ENCODE measurements at places on chromosomes 3 and 15.

GRCh38 chr15:101647251-101647650 lies 4.9 kb downstream of the TM2D3 start:
- DNase-seq, result no peak

- no peak for DNase-seq
These were observed 76.2 kb upstream of the CMTM7 start for GRCh38 chr3:32315441-32315840.

DNA sequence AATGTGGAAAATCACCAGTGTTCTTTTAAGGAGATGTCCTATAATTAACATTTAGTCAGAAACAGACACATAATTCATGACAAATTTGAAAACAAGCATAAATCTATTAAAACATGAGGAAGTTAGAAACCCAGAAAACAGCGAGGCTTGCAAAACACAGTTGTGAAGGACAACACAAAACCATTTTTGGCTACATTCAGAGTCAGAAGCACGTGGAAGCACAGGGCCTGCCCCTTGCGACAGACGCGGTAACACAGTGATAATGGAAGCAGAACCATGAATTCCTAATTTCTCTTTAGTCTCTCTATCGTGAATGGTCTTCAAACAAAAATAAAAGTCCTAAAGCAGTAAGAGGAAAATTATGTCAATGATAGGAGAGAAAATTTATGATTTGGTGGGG lies 12.2 kb downstream of the NCEH1 start:
- DNase-seq, result no peak

GRCh38 chr3:14284694-14285547 lies 106.3 kb downstream of the LSM3 start:
- no peak for DNase-seq

DNA sequence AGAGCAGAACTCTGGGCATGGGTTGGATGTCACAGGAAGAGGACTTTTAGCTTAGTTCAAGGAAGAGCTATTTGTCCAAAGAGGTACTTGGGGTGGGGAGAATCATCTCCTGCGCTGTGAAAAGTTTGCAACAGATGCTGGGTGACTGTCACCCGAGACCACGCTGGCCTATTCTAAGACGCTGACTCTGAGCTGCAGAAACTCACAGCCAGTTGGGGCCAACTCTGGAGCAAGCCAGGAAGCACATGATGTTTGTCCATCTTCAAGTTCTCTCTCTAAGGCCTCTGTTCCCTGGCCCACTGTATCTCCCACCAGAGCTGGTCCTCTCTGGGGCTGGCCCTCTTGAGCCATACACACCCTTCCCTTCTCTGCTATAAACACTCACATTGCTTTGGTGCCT lies 17.9 kb upstream of the CDCP1 start:
- no peak for DNase-seq

DNA sequence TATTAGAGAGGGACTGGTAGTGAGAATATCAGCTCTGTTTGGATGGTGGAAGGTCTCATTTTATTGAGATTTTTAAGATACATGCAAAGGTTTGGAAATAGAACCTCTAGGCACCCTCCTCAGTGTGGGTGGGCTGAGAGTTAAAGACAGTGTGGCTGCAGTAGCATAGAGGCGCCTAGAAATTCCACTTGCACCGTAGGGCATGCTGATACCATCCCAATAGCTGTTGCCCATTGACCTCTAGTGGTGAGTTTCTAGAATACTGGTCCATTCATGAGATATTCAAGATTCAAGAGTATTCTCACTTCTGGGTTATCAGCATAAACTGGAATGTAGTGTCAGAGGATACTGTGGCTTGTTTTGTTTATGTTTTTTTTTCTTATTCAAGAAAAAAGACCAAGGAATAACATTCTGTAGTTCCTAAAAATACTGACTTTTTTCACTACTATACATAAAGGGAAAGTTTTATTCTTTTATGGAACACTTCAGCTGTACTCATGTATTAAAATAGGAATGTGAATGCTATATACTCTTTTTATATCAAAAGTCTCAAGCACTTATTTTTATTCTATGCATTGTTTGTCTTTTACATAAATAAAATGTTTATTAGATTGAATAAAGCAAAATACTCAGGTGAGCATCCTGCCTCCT lies 87.2 kb downstream of the TGFBR2 start:
- DNase-seq, result no peak

DNA sequence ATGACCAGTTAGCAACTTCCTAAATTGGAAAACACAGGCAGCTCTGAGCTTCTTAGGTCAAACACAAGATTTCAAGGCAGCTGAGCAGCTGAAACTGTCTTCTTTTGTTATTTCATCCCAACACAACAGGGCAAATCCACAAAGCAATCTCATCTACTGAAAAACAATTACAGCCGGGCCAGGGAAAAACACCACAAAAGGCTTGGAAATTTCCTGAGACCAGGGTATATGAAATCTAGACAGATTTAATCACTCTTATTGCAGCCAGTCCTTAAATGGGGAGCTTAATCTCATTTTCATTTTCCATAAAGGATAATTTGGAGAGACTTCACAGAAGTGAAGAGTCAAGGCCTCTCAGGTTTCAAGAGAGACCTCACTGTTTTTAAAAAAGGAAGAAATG lies 181.8 kb downstream of the SSR3 start:
- DNase-seq, result no peak

DNA sequence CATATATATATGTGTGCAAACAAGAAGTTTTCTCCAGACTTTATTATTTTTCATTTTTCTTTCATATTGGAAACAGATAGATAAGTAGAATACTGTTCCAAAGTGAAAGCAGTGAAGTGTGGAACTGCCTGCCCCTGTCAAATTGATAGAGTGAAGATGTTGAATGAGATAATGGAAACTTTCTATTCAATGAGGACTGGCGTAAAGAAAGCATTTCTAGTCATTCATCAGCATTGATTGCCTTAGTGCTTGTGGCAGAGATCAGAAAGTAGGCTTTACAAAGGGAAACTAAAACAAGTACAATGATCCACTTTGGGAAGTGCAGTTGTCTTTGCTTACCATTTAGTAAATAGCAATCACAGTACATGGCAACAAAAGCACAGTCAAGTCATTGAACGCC lies 300.0 kb downstream of the CADM2 start:
- no peak for DNase-seq

DNA sequence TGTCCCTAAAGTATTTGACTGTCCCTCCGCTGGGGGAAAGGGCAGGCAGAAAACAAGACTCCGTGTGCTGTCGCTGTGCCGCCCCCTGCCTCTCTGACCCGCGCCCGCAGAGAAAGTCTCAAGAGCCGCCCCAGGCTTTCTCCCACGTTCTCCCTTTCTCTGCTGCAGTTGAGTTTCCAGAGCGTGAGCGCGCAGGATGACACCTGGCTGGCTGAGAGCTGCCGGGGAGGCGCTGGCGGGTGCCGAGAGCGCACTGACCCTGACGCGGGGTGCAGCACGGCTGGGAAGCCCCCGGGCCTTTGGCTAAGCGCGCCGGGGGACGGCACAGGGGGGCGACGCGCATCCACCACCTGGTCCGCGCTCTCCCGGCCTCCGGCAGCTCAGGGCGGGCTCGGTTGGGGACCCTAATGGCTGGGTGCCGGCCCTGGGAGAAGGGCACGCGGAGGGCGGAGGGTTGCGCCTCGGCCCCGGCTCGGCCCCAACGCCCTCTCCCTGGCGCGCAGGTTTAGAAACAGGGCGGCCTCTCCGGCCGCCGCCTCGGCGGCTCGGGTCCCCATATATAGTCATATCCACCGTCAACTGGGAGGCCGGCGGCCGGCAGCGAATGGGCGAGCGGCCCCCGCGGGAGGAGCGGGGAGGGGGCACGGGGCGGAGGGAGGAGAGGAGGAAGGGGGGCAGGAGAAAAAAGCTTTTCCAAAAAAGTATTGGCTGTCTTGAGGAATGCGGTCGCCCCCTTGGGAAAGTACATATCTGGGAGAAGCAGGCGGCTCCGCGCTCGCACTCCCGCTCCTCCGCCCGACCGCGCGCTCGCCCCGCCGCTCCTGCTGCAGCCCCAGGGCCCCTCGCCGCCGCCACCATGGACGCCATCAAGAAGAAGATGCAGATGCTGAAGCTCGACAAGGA lies at the start of gene TPM1:
Gene TPM1, plus strand, starts transcription at position 774 of the 903 bp plus-strand sequence. Its CDS starts 83 bp downstream, at position 857.
- no peak for DNase-seq

DNA sequence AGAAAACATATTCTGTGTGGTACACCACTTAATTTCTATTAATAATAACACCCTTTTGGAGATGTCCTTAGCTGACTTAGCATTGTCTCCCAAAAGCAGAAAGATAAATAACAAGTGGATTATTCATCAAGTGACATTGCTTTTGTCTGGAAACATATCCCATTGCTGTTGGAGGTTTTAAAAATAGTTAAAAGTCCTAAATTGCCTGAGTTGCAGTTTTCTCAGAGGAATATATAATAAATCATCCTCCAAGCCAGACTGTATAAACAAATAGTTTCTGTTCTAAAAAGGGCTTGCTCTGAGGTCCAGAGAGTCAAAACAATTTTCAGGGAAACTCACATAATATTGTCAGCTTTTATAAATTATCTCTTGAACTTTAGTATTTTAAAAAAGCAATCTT lies 60.4 kb upstream of the CD96 start:
- no peak for DNase-seq

GRCh38 chr3:52021489-52022268 lies 26.0 kb upstream of the RPL29 start:
- DNase-seq, result no peak

DNA sequence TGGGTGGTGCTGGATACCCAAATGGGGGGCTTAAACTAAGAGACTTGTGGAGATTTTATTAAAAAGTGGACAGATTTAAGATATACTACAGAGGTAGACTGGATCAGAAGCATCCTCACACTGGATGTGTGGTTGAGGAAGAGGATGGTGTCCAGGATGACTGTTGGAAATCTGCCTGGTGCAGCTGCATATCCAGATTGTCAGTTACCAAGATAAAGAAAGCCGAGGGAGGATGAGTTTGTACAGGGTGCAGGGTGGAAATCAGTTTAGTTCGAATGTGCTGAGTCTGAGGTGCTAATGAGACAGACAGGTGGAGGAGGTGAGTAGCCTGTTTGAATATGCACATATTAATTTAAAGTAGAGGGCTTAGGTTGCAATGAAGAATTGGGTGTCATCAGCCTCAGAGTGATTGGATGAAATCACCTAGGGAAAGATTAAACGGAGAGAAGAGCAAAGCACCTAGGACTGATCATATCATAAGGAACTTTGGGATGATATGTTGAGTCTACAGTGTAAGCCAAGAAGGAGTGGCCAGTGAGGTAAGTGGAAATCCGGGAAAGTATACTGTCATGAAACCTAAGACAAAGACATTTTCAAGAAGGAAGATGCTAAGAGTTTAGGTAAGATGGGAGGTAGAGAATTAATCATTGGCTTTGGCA lies 74.1 kb upstream of the GOLGA8B start:
- no peak for DNase-seq

DNA sequence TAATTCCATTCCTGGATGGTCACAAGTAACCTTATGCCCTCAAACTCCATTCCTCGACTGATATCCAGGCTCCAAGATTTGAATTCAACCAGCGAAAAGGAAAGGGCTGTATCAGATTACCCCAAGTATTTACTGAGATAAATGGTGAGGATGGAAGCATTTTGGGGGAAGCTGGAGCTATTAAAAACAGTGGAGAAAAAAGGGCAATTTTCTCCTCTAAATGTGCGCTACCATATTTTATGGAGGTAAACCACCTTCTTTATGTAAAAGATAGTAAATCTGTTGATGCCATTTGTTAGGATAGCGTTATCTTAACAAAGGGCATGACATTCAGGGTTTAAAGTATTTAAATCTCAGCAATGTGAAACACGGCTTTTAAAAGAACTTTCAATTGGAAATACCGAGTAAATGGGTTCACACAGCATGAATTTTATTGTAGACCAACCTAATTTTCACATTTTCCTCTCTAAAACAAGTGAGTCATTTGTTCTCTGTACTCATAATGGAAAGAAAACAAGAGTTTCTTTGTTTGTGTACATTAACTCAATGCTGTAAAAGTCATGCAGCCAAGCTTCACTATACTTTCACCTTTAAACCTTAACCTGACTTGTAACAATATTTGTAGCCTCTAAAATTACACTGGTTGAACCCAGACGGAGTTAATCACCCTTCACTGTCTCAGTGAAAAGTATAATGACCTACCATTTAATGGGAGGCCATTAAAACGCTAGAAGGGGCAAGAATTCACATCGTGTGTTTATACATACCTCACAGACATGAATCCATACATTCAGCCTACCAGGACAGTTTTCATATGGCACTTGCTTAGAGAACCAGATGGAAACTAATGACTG lies 773.4 kb downstream of the ROBO1 start:
- no peak for DNase-seq

GRCh38 chr15:77836906-77837648 lies 204.4 kb upstream of the LINGO1 start:
- DNase-seq, result no peak

All from stimulated activated CD4-positive, alpha-beta T cell treated with anti-CD3 and anti-CD28 coated beads, Interleukin-1b, Interleukin-23, amount 100 ng/mL, for 1 hour (primary cell).